ENCODE measurements at places on chromosomes 3 and 15.

DNA sequence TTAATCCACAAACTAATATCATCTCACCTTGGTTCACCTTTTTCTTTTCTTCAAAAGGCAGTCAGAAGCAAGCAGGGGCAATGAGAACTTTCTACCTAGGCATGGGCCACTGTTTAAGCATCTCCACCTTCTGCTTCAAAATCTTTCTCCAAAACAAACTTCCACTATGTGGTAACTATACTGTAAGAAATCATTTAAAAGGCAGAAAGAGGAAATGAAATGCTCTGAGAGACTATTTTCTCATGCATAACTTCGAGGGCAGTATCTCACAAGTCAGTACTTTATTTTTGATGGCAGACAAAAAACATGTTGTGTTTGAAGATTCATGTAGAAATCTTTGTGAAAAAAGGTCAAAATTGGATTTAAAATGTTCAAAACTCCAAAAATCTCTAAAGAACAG is 419.7 kb downstream of the ZBTB20 start:
- no peak for DNase-seq

DNA sequence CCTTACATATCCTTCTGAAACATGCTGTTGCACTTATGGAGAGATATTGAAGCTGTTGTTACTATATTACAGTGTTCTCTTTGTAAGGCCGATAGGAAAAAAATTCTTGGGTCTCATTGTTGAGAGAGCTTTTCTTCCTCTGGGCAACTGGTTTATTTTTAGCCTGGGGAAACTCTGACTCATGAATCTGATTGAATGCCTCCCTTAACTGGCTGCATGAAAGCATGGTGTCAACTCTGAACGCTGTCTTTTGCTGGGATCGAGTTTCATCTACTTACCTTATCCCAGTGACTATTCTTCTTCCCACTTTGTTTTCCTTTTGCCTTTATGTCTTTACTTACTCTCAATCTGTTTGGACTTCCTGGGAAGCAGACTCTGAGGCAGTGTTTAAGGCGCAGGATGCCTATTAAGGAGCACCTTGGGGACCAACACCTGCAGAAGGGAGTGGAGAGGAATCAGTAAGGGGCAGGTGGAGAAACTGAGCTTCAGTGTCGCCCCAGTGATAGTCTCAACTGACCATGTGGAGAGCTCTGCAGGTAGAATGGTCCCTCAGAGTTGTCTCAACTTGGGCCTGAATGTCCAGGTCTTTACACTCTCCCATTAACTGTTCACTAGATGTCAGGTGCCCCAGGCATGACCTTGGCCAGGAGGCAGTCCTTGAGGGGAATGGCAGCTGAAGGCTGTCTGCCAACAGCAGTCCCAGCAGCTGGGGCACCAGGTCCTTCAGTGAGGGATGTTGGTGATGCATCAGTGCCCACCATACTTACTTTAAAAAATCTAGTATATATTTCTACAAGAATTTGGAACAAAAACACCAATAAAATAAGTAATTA is 88.9 kb upstream of the CCNL1 start:
- DNase-seq, result no peak

- DNase-seq, result no peak
Measured at GRCh38 chr3:79847928-79848327, 80.1 kb upstream of the ROBO1 start.

DNA sequence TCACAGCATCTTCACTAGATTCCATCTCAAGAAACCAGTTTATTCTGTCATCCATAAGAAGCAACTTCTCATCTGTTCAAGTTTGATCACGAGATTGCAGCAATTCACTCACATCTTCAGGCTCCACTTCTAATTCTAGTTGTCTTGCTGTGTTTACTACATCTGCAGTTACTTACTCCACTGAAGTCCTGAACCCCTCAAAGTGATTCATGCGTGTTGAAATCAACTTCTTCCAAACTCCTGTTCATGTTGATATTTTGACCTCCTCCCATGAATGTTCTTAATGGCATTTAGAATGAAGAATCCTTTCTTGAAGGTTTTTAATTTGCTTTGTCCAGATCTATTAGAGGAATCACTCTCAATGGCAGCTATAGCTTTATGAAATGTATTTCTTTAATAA is 287.6 kb upstream of the TBL1XR1 start:
- no peak for DNase-seq

- DNase-seq, result no peak
Measured at GRCh38 chr3:148369381-148369780, 328.3 kb upstream of the AGTR1 start.

DNA sequence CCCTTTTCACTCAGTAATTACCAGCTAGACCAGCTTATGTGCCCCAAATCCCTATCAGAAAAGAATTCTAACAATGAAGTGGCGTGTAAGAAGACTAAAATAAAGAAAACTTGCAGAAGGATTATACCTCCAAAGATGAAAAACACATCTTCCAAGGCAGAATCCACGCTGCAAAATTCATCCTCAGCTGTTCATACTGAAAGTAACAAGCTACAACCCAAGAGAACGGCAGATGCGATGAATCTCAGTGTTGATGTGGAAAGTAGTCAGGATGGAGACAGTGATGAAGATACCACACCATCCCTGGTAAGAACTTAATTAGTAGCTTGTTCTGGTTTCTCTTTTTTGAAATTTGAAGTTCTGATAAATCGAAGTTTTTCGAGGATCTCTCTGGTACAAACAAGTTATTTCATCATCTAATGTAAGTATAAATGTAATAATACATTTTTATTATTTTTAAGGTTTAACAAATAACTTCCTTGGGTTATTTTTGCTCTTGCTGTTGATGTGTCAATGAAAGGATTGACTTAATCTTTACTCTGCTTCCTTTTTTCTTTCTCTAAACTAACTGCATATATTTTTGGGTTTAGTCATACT is 1.4 kb downstream of the WDR76 start:
- no peak for DNase-seq

GRCh38 chr3:134028486-134029255 is 1.1 kb downstream of the SLCO2A1 start:
- DNase-seq, result no peak

- no peak for DNase-seq
Measured at GRCh38 chr15:64695561-64695992, 79.8 kb downstream of the RBPMS2 start.

GRCh38 chr3:24689353-24689752 is 194.7 kb upstream of the THRB start:
- no peak for DNase-seq

DNA sequence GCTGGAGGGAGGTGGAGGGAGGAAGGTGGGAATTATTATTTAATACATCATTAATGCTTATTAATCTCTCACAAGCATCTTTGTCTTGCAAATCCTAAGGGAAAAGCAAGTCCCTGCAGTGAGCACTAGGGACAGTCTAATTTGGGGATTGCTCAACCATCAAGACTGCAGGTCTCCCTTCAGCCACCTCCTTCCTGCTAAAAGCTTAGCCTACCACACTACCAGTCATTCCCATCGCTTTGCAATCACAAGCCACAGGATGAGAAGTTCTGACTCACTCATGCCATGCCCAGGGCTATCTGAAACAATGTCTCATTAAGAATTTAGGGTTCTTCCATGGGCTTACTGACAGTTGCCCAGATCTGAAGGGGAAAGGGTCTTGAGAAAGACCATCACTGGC is 51.0 kb upstream of the EIF1B start:
- DNase-seq, result no peak

DNA sequence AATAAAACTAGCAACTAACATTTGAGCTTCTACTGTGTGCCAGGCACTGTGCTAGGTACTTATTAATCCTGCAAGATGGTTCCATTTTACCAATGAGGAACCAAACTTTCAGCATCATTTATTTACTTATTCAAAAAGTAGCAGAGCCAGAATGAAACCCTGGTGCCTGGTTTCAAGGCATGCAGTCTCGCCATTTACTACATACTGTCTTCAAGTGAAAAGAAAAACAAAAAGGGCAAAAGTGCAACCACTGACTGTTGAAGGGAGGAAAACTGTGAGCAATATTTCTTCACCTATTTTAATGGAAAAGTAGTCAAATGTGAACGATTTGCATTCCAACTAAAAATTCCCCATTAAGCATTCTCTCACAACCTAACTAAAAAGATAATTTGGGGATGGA is 8.7 kb downstream of the DCUN1D1 start:
- DNase-seq, result no peak

DNA sequence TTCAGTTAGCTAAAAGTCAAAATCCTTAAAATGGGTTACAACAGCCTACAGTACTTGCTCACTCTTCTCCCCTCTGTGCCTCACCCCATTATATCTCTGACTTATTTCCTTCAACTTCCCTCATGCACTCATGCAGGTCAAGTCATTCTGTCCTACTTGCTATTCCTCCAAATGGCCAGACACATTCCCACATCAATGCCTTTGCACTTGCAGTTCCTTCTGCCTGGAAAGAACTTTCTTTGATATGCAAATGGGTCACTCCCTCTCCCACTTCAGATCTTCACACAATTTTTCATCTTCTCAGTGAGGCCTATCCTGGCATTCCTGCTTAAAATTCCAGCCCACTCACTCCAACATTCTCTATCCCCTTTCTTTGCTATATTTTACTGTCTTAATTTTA is 547.2 kb upstream of the TGFBR2 start:
- DNase-seq, result no peak
